ENCODE measurements at places on chromosomes 7 and 10. TPM values are rescaled to one million over a fixed set of nuclear protein-coding genes. Genes with fewer than 3 reads are reported as not detected.

- DNase-seq, result no peak
These were observed 1.5 kb upstream of the SFXN4 start for GRCh38 chr10:119167041-119167440.

GRCh38 chr10:132004052-132004451, 22.3 kb upstream of the BNIP3 start:
- DNase-seq, result no peak

DNA sequence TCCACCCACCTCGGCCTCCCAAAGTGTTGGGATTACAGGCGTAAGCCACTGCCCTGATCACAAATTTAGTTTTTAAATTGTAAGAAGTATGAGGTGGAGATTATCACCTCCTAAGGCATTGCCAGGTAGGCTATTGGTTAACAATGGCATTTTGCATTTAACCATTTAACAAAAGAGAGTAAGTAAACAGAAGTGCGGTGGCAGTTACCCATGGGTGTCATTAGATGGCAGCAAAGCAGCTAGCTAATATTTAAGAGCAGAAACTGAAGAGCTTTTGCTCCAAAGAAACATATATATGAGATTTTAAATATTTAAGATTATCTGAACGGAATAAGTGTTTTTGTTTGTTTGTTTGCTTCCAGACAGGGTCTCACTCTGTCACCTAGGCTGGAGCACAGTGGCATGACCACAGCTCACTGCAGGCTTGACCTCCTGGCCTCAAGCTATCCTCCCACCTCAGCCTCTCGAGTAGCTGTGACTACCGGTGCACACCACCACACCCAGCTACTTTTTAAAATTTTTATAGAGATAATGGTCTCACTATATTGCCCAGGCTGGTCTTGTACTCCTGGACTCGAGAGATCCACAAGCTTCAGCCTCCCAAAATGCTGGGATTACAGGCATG, 325.5 kb upstream of the C7orf33 start:
- no peak for DNase-seq

Gene MMP21
- not detected for total RNA-seq

All from thyroid gland (tissue), 4 donors.